Skeletal muscle cell (primary cell): ENCODE measurements at places on chromosomes 13 and 19.
A peak's percentile ranks its signal among the peaks of the same experiment; 100 is the strongest.

DNA sequence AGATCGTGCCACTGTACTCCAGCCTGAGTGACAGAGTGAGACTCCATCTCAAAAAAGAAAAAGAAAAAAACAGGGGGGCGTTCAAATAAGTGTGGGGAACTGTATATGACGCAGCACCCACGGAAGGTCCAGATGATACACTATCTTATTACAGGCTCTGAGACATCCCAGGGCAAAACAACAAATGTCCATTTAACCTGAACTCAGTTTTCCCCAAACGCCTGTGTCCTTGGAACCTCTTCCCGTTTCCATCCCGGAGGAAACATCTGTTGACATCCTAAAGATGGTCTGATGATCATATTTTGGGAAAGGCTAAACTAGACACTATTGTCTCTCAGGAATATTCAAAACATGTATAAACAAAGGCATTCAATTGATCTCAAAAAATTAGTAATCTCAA, 72.4 kb downstream of the COL4A1 start:
- no peak for DNase-seq

GRCh38 chr19:44113784-44114390, 688 bp downstream of the ZNF225 start:
- no peak for DNase-seq

DNA sequence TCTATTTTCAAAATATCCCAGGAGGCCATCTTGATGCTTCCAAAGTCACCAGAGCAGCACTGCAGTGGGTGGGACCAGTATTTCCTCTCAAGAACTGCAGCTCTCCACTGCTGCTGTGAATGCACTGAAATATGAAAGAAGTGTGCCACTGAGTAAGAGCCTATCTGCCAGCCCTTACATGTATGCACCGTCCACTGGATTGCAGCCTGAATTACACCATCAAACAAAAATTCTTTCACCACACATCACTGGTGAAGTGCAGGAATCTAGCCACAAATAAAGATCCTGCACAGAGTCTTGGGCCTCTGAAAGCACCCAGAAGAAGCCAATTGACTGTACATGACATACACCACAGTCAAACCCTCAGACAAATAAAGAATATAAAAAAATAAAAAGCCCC, 249.0 kb downstream of the LHFPL6 start:
- DNase-seq: no peak

- DNase-seq: no peak
Observed at GRCh38 chr19:10155839-10156238, 36.1 kb upstream of the EIF3G start.

- no peak for DNase-seq
Observed at GRCh38 chr19:46718157-46718933, 1.4 kb upstream of the PRKD2 start.

GRCh38 chr19:41409288-41409687, 11.7 kb downstream of the BCKDHA start:
- no peak for DNase-seq

- DNase-seq: no peak
Observed at GRCh38 chr13:46587807-46588418, 34.9 kb downstream of the LRCH1 start.

GRCh38 chr13:85427416-85427815, 371.8 kb downstream of the SLITRK6 start:
- peak; percentile 16 for DNase-seq

DNA sequence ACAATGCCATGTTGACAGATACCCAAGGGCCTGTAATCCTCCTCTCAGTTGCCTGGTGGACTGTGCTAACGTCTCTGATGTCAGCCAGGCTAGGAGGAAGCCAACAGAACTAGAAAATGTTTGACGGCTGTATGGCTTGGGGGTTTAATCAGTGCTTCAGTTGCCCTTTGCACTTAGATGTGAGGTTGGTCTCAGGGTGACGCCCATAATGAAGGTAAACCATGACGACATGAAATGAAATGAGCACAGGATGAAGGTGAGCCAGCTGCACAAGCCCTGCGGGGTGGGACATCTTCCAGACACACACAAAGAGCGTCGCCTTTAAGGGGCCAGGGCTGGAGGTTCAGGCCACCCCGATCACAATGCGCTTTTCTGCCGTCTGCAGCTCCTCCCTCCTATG, 127.2 kb downstream of the CRYL1 start:
- no peak for DNase-seq

GRCh38 chr13:33932769-33933406, 114.9 kb downstream of the RFC3 start:
- no peak for DNase-seq

DNA sequence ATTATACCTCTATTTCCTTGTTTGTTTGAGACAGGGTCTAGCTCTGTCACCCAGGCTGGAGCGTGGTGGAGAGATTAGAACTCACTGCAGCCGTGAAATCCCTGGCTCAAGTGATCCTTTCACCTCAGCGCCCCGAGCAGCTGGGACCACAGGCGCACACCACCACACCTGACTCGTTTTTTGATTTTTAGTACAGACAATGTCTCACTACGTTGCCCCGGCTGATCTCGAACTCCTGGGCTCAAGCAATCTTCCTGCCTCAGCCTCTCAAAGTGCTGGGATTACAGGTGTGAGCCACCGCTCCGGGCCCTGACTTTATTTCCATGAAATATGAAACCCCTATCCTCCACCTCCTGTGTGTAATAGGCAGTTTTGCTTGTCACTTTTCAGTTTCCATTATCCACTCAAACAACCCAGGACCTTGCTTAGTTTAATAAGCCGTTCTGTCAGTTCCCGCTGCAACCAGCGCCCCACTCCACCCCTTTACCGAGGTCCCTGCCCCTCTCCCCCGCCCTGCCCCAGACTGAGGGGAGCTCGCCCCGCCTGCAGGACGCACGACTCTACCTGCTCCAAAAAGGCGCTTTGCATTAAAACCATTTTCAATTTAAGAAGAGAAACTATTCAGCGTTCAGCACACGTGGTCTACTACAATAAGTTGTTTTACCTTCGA, 16.9 kb downstream of the ZNF816 start:
- DNase-seq: no peak

GRCh38 chr13:67042556-67042955, 187.6 kb downstream of the PCDH9 start:
- no peak for DNase-seq

GRCh38 chr13:65623148-65623547, 1607.0 kb downstream of the PCDH9 start:
- no peak for DNase-seq

GRCh38 chr13:19185865-19186645, 4.4 kb upstream of the TUBA3C start:
- no peak for DNase-seq

DNA sequence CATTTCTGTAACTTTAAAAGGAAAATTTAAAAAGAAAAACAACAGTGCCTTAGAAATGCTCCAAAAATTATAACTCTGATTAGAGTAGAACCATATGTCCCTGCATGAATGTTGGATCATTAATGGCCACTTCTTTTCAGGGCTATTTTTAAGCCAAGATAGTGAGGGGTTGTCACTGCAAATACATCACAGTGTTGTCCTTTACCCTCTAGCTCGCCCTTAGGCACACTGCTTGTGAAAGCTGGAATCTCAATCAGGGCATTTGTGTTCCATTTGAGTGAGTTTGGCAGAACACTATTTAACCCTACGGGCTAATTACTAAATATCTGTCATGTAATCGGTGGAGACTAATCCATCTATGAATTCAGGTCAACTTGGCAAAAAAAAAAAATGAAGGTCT, 212.2 kb downstream of the NHLRC3 start:
- DNase-seq: no peak

DNA sequence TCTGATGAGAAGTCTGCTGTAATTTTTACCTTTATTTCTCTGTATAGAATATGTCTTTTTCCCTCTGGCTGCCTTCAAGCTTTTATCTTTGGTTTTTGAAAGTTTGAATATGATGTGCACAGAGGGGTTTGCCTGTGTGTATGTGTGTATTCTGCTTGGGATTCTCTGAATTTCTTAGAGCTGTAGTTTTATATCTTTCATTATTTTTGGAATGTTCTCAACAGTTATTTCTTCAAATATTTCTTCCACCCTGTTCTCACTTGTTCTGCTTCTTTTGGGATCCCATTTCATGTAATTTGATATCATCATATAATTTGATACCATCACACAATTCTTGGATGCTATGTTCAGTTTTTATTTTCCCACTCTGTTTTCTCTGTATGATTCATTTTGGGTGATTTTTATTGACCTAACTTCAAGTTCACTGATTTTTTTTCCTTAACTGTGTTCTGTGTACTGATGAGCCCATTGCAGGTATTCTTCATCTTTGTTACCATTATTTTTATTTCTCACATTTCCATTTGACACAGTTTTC, 7.5 kb downstream of the COG3 start:
- no peak for DNase-seq

DNA sequence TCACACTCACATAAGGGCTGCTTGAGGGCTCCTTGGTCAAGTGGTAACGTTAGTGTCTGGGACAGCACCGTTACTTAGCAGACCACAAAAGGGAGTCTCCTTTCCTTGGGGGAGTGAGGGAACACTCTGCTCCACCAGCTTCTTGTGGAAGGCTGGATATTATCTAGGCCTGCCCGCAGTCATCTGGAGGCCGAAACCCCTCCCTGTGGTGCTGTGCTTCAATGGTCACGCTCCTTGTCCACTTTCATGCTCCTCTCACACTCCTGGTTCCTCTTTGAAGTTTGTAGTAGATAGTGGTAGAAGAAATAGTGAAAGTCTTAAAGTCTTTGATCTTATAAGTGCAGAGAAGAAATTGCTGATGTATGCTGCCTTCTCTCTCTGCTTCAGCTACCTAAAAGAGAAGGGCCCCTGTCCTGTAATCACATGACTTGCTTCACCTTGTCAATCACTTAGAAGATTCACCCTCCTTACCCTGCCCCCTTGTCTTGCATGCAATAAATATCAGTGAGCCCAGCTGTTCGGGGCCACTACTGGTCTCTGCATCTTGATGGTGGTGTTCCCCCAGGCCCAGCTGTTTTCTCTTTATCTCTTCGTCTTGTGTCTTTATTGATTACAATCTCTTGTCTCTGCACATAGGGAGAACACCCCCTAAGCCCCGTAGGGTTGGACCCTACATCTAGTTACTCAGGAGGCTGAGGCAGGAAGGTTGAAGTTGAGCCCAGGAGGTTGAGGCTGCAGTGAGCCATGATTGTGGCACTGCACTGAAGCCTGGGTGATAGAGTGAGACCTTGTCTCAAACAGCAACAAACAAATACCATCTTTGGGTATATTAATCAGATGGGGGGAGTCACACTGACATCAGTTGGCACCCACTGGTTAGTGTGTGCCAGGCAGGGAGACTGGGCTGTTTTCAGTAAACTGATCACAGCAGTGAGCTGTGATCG, 11.6 kb upstream of the MZF1 start:
- DNase-seq: no peak

- DNase-seq: no peak
Observed at GRCh38 chr13:45925151-45925550, 73.6 kb upstream of the SIAH3 start.

DNA sequence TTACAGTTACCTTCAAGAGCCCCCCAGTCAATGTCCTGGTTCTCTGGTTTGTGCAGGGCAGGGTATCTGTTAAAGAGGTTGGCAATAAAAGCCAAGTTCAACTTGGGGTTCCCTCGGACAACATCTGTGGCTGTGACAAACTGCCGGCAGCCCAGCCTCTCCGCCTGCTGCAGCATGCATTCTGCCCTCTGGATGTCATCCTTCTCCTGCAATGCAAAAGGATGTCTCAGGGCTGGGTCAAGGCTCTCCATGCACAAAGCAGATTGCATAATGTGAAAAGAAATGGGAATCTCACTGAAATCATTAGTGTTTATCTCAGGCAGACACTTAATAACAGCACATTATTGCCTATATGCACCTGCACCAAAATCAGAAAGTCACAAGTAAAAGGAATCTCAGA, 35.1 kb downstream of the LCP1 start:
- no peak for DNase-seq

GRCh38 chr13:77001963-77002587, 10.2 kb downstream of the CLN5 start:
- no peak for DNase-seq
